Breast epithelium (tissue), 4 donors: ENCODE measurements at places on chromosomes 16 and 17. TPM values are rescaled to one million over a fixed set of nuclear protein-coding genes. Genes with fewer than 3 reads are reported as not detected.

Gene KRTAP4-9
- not detected for total RNA-seq

DNA sequence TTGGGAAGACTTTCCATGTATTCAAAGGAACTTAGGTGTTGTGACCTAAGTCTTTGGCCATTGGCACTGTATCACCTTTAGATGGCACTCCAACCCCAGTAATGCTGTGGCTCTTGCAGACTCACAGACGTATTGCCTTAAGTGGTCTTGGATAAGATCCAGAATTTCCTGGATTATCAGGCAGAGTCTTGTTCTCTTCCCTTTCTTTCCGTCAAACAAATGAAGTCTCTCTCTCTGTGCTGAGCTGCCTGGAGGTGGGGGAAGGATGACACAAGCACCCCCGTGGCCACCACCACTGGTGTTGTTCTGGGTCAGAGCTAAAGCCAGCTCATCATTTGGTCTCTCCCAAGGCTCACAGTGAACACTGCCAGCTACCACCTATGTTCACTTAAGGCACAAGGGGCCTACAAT, 789.9 kb upstream of the KIF2B start:
- no peak for DNase-seq

GRCh38 chr17:28975646-28976045, 24.3 kb upstream of the PHF12 start:
- no peak for DNase-seq

- DNase-seq = no peak
These were observed 201.5 kb upstream of the CACNG5 start for GRCh38 chr17:66633317-66633965.

DNA sequence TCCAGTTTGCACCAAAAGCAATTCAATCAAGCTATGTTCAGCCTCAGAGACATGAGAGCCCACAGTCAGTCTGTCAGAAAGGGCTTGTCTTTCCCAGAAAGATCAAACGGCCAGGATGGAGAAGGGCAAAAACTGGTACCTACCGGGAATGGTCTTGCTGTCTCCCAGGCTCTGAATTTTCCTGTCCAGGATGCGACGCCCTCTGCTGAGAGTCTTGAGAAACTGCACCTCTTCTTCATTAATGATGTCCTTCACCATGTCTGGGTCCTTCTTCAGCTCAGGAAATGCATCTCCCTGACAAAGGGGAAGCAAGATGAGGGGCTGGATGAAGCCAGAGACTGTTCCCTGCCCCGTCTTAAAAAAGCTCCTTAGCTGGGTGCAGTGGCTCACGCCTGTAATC, 15.8 kb upstream of the EXOSC6 start:
- no peak for DNase-seq

- no peak for DNase-seq
These were observed 7.4 kb upstream of the B9D1 start for GRCh38 chr17:19369846-19370492.

Gene KRTAP2-3
- not detected for total RNA-seq

DNA sequence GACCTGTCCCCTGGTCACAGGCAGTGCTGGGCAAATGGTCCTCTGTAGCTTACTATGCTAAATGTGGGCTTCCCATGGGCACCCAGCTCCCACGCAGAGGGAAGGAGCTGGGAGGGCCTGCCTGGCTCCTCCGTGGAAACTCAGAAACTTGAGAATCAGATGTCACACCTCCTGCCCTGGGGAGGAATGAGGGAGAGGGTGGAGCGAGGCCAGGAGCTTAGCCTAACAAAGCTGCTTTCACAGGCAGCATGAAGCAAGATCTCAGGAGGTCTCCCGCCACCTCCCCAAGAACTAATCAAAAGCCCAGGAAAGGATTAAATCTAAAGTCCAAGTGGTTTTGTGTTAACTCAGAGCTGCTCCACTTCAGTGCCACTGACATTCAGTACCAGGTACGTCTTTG, 33.6 kb upstream of the XYLT2 start:
- no peak for DNase-seq
